Mucosa of descending colon (tissue), 3 donors: ENCODE measurements at places on chromosomes 7 and 10. TPM values are rescaled to one million over a fixed set of nuclear protein-coding genes. Genes with fewer than 3 reads are reported as not detected.

Gene MSMB
- not detected for total RNA-seq

Gene CDK1
- 21.2 TPM for total RNA-seq

Gene SLC26A4
- total RNA-seq = 0.57 TPM

Gene MPP7
- total RNA-seq = 38.7 TPM

Gene NXPH1
- total RNA-seq = not detected
